ENCODE measurements at places on chromosomes 4 and X.

- peak; percentile 7 for DNase-seq
Measured at GRCh38 chr4:160044693-160045092, 941.8 kb downstream of the RAPGEF2 start.

DNA sequence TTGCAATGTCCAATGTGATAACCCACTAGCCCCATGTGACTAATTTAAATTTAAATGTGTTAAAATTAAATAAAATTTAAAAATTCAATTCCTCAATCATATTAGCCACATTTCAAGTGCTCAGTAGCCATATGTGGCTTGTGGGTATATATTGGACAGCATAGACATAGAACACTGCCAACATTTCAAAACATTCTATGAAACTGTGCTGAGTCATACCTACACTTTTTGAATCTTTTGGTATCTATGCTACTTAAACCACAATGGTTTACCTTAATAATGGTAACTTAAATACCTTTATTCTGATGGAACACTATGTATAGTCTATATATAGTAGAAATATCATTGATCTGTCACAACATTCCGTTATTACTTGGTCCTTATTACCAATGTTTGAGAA lies 223.4 kb upstream of the ATOH1 start:
- DNase-seq, result no peak

DNA sequence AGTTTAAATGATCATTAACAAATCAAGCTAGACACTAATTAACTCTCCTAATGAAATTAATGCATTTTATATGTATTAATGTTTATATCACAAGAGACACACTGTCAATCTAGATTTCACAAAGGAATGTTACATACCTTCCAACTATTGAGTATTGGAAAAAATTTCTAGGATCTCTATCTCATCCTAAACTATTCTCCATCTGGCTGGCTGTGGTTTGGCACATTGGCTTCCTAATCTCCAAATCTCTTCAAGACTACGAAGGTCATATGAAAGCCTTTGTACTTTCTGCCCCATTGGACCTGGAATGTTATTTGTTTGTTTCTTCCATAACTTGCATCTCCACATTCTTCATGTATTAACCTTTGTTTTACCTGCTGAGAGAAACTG lies 1160.0 kb downstream of the ADGRL3 start:
- no peak for DNase-seq

- DNase-seq, result no peak
Measured at GRCh38 chrX:49656533-49656932, 39.3 kb downstream of the PAGE1 start.

GRCh38 chr4:73019462-73020047 lies 50.0 kb downstream of the COX18 start:
- no peak for DNase-seq

- no peak for DNase-seq
Measured at GRCh38 chrX:22698151-22698550, 301.6 kb upstream of the DDX53 start.

DNA sequence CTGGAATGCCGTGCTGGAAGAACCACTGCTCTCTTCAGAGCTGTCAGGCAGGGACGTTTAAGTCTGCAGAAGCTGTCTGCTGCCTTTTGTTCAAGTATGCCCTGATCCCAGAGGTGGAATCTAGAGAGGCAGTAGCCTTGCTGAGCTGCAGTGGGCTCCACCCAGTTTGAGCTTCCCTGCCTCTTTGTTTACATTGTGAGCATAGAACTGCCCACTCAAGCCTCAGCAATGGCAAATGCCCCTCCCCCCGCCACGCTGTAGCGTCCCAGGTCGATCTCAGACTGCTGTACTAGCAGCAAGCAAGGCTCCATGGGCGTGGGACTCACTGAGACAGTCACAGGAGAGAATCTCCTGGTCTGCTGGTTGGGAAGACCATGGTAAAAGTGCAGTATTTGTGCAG lies 34.8 kb upstream of the MUC7 start:
- DNase-seq, result no peak

GRCh38 chrX:119505945-119506344 lies 37.7 kb downstream of the SLC25A5 start:
- DNase-seq, result no peak

- DNase-seq, result no peak
Measured at GRCh38 chrX:139851730-139852129, 81.1 kb downstream of the ATP11C start.

GRCh38 chrX:133249266-133250058 lies 31.3 kb upstream of the TFDP3 start:
- DNase-seq, result no peak

DNA sequence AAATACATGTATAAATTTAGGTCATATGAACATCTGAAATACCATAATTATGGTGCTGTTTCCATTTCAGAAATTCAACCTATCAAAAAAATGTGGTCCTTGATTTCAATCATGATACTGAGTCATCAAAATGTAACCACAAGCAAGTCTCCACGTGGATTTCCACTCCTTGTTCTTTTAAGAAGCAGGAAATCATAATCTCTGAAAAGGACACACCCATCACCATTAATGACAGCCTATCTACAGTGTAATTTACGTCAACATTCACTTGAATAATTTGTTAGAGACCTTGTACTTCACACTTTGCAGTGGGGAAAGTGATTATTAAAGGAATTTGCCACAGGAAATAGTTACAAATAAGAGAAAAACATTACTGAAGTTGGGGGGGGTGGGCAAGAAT lies 17.7 kb upstream of the SLC7A11 start:
- no peak for DNase-seq

DNA sequence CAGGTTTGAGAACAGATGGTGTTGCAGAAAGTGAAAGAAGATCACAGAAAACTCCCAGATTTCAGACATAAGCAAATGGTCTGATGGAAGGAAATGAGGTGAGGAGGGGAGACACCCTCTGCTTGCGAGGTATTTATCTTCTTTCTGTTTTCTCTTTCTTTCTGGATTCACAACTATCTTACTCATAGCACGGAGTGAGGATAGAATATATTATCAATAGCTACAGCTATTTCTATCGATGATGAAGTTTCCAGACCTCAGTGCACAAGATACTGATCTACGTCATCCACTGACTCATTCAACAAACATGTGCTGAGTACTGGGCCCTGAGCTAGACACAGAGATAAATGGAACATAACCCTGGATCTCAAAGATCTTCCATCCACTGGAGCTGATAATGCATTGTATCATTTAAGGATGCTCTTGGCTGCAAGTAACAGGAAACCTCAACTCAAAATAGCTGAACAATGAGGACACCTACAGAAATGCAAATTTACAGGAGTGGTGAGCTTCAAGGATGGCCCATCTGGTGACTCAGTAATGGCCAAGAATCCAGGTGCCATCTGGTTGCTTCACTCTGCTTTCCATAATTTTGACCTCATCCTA lies 21.2 kb downstream of the SLC2A9 start:
- no peak for DNase-seq

GRCh38 chr4:170339522-170339921 lies 249.8 kb upstream of the AADAT start:
- DNase-seq, result no peak

GRCh38 chrX:45709381-45709780 lies 508.7 kb upstream of the DIPK2B start:
- DNase-seq, result no peak

DNA sequence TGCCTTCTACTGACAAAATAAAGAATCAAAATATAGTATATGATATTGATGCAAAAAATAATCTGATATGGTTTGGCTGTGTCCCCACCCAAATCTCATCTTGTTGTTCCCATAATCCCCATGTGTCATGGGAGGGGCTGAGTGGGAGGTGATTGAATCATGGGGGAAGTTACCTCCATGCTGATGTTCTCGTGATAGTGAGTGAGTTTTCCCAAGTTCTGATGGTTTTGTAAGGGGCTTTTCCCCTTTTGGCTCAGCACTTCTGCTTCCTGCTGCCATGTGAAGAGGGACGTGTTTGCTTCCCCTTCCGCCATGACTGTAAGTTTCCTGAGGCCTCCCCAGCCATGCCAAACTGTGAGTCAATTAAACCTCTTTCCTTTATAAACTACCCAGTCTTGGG lies 70.2 kb downstream of the TMEM165 start:
- DNase-seq, result no peak

GRCh38 chrX:16444353-16444752 lies 205.6 kb upstream of the S100G start:
- no peak for DNase-seq

GRCh38 chrX:47992095-47992380 lies 11.8 kb downstream of the ZNF182 start:
- DNase-seq, result no peak

DNA sequence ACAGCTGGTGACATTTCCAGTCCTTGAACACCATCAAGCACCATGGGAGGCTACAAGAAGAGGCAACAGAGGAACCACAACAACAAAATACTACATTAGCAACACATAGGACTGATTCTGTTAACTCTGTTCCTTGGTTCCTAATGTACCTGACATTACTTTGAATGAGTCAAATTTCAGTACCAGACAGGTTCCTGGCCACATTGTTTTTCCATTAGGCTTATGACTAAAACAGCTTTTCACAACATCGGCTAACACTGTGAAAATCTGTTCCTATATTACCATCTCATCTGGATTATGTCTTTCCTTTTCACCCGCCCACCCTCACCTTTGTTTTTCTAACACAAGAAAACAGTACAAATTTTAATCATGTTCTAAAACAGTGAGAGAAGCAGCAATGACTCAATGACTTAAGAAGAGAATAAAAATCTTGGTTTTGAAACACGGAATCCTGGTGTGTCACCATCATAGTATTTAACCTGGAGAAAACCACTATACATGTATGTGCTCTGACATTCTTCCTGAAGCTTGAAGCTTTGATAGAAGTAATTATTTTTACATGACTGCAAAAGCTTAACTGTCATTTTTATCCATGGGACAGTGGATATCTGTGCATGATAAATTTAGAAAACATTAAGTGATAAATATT lies 143.9 kb downstream of the SCFD2 start:
- no peak for DNase-seq

- DNase-seq, result no peak
Measured at GRCh38 chr4:101037938-101038413, 309.4 kb downstream of the PPP3CA start.

Measured in GM12878 (cell line).